ENCODE measurements at places on chromosomes 16 and 17.

GRCh38 chr16:86956437-86956836 lies 360.8 kb downstream of the C16orf95 start:
- no peak for DNase-seq

GRCh38 chr17:12790249-12791106 lies 1.2 kb downstream of the ARHGAP44 start:
- no peak for DNase-seq

GRCh38 chr17:40307740-40308239 lies 1.2 kb upstream of the RARA start:
- no peak for DNase-seq

DNA sequence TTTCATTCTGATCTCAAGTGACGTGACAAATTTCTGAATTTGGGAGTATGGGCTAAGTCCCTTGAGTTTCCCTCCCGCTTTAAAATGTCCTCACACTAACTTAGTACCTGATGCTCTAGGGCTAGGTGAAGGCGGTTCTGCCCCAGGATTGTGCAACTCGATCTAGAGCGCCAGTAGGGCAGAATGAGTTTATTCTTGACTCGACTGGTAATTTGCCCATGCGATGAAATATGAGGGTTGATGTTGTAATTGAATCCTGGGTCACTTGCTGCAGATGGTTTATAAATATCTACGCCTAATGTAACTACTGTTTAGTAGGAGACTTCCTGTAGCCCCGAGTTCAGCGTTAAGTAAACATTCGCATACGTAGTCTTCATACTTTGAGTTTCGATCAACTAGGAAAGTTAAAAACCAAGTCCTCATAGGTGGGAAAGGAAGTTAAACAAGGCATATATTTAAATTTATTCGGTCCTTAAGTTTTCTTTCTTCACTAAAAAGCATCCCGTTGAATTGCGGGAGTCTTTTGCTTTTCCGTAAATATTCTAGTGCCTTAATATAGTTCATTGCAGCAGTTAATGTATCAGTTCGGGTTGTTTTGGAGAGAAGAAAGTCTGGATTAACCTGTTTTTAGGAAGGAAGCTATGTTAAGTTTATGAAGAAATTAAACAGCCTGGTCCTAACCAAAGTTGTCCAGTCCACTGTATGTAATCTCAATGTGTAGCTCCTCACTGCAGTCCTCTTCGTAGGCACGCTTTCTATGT lies 1.6 kb downstream of the CTCF start:
- no peak for DNase-seq

DNA sequence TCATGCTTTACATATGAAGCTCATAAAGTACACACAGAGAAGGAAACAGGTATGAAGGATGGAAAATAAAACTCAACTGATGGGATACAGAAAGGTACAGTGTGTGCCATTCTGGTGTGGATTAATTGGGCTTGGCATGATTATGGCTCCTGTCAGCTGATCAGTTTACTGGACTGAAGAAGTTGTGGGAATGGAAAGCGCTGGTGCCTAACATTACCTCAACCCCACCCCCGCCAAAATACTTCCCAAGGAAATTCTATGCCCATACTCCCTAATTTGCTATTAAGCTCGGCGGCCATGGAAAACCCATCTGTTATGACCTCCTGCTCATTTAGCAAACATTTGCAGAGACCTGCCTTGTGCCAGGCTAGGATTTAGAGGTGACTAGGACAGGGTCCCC lies 16.6 kb upstream of the PMFBP1 start:
- DNase-seq: no peak

DNA sequence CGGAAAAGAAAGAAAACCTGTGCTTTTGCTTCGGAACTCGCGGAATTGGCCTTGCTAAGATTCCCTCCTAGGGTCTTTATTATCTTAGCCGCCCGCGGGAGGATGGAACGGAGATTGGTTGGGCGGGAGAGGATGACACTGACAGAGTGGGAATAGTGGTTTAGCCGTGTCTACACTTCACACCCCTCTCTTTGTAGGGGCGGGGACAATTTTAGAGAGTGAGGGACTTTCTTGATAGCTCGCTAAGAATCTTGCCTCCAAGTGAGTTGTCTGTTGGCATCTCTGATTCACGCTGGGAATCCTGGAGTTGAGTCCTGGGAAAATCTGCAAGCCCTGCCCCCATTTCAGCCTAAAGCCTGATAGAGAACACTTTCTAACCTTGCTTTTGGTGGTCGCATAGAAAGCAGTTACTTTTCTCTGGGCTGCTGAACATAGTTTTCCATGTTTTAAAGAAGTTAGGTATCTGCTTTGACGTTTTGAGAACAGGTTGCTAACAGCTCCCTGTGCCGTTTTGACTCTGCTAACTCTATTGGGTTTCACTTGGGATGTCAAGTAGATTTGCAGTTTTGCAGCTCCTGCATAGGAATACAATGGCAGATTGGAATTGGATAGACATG lies 697 bp downstream of the NOL11 start:
- DNase-seq: peak; percentile 12

DNA sequence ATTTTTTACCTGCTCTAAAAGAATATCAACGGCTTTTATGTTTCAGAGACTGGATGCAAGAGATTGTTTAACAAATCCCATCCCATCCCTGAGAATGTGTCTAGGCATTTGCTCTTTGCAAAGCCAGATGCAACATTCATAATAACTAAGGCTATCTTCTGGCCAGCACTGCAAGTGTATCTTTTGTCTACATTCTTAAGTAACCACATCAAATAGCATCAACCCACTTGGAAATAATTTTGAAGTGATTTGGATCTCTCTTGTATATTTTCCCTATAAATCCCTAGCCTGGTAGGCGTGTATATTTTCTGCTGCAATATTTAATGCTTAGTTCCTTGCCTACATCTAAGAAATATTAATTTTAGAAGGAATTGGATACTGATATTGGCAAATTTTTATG lies 64.3 kb downstream of the PIGL start:
- DNase-seq: no peak

DNA sequence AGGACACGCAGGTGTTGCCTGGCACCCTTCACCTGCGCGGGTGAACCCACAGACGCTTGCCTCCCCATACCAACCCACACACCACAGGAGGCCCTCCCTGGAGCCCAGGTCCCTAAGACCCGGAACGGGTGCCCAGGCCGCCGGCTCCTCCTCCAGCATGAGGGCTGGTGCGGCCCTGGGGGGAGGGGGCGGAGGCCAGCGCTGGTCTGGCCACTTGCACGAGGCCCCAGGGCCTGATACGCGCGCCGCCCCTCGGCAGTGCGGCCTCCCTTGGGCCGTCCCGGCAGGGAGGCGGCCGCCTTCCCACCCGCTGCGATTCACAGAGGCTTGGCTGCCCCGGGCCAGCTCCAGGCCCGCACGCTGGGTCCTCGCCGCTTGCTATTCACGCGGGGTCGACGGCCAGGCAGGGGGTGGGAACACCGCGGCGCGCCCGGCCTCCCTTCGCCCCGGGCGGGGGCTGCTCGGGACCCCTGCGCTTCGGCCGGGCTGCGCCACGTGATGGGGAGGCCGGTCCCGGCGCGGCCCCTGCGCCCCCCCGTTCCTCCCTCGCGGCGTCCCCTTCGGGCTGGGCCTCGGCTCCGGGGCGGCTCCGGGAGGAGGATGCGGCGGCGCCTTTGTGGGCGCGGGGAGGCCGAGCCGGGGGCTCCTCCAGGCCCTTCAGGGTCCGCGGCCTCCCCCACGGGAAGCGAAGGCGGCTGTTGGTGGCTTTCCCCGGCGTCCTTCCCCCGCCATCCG lies 685 bp downstream of the FASN start:
- DNase-seq: peak; percentile 30

DNA sequence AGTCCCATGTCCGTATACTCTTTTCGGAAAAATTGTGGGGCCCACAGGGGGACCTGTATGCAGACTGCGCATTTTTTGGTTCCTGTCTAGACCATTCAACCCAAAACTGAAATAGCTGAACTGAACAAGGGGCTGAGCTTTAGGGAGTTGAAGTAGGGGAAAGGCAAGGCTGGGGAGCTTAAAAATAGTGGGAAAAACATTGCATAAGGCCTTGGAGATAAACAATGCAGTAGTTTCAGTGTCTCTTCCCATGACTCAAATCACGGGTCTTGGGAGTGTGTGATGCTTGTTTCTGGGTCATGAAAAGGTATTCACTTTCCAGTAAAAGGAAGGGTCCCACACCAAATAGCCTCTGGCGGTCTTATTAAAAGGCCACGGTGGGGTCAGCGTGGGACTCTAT lies 402.8 kb upstream of the SALL1 start:
- no peak for DNase-seq

DNA sequence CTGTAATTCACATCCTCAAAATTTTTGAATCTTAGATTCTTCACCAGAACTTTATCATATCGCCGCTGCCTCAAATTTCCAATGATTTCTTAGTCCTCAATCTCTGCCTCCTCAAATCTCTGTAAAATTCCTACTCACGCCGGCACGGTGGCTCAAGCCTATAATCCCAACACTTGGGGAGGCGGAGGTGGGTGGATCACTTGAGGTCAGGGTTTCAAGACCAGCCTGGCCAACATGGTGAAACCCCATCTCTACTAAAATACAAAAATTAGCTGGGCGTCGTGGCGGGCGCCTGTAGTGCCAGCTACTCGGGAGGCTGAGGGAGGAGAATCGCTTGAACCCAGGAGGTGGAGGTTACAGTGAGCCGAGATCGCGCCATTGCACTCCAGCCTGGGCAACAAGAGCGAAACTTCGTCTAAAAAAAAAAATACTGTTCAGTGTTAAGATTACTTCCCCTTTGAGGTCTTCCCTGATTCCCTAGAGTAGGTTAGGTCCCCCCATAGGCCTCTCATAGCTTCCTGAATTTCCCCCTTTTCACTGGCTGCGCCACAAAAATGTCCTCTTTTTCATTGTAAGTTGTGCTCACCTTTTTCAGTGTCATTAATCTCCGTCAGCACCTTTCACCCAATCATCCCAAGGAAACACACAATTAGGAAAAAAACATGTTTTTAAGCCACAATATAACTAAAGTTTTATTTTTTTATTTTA lies 919 bp upstream of the CBX1 start:
- no peak for DNase-seq

Data from stimulated activated CD4-positive, alpha-beta T cell treated with anti-CD3 and anti-CD28 coated beads, TNF-alpha, amount 100 ng/mL, for 24 hours (primary cell).